ACHN (cell line): ENCODE measurements at places on chromosomes 6 and 20.

GRCh38 chr20:4956200-4956810 is 45.0 kb downstream of the SLC23A2 start:
- DNase-seq: peak; percentile 61

GRCh38 chr6:92762443-92763273 is 656.7 kb downstream of the EPHA7 start:
- DNase-seq: no peak

DNA sequence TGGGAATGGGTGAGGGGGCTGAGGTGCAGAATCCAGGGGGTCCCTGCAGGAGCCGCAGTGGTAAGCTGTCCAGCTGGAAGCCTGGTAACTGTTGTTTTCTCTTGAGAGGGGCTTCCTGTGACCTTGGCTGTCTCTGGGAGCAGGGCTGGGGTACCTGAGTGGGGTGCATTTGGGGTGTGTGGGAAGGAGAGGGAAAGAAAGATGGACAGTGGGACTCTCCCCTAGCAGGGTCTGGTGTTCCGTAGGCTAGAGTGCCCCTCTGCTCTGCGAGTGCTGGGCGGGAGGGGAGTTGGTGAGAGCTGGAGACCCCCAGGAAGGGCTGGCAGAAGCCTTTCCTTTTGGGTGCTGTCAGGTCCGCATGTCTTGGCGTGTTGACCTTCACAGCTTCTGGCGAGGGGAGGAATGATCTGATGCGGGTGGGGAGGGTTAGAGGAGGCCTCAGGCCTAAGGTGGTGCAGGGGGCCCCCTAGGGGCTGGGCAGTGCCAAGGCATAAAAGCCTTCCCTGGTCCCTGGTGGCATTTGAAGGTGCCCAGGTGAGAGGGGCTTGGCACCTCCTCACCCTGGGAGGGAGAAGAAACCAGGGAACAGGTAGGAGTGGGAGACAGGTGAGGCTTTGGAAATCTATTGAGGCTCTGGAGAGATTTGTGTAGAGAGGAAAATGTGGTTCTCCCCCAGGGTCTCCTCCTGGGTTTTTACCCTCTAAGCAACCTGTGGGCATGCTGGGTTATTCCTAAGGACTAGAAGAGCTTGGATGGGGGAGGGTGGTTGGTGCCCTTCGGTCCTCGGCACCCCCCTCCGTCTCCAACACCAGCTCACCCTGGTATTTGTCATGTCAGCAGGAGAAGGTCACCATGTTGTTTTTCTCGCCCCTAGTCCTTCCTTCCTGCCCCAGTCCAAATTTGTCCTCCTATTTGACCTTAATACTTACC is 3.3 kb downstream of the VEGFA start:
- DNase-seq: peak; percentile 63

DNA sequence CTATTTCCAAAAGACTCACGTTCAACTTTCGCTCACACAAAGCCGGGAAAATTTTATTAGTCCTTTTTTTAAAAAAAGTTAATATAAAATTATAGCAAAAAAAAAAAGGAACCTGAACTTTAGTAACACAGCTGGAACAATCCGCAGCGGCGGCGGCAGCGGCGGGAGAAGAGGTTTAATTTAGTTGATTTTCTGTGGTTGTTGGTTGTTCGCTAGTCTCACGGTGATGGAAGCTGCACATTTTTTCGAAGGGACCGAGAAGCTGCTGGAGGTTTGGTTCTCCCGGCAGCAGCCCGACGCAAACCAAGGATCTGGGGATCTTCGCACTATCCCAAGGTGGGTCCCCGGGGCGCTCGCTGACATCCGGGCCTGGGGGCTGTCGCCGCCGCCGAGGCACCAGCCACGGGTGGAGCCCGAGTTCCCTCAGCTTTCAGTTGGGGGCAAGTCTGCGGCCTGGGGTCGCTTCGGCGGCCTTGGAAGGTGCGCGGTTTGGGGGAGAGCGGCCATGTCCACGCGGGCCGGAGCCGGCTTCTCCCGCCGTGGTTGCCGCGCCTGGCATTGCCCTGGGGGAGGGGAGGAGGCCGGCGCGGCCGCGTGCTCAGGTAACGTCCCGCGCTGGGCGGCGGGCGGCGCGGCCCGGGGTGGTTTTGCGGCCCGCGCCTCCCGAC is 429 bp downstream of the AMD1 start:
- DNase-seq: peak; percentile 34

DNA sequence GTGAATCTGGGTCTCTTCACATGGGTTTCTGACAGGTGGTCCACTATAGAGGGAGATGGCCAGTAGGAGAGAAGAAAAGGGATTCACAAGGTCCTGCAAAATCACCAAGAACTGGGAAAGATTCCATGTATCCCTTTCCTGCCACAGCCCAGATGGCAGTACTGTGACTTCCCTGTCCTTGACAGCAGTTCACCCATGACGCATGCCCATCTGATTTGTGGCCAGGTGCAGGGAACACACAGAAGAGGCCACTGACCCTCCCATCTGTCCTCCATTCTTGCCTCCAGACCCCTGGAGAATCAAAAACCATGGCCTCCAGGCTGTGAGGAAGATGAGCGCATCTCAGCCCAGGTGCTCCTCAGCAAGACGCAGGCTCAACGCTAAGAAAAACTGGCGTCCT is 183.1 kb upstream of the RREB1 start:
- DNase-seq: no peak

GRCh38 chr6:46637145-46637544 is 15.5 kb downstream of the CYP39A1 start:
- no peak for DNase-seq

DNA sequence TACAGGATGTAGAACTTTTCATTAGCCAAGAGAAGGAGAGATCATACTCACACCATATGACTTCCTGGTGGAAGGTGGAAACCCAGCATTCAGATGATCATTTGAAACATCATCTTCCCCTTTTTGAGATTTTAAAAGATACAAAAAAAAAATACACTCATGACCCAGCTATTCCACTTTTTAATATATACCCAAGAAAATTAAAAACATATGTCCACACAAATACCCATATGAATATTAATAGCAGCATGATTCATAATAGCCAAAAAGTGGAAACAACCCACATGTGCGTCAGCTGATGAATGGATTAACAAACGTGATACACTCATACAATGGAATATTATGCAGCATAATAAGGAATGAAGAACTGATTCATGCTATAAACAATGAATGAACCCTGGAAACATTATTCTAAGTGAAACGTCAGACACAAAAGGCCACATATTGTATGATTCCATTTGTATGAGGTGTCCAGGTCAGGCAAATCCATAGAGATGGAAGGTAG is 130.0 kb upstream of the SGK1 start:
- no peak for DNase-seq

DNA sequence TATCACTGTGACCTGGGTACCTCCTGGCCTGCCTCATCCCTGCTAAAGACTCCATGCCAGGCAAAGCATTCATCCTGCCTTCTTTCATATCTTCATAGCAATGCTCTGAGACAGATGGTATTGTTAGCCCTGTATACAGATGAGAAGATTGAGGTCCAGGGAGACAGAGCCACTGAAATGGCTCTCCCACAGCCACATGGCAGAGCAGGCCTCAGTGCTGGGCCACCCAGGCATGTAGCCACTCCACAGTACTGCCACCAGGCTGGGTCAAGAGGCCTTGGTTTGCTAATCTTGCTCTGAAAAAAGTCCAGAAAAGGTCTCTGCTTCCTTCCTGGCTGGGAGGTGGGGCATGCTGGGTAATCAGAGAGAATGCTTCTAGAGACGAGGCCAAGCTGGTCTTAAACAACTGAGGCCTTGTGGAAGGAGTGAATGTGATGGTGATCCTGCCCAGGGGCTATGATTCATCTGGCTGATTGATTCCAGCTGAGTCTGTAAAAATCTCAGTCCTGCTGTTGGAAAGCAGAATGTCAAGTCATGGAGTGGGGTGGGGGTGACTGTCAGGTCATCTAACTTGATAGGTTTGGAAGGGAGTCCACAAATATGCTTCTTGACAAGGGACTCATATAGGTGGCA is 29.8 kb downstream of the HM13 start:
- DNase-seq: peak; percentile 39

GRCh38 chr6:45206793-45207492 is 121.2 kb upstream of the RUNX2 start:
- no peak for DNase-seq

- DNase-seq: no peak
Observed at GRCh38 chr6:1052262-1052661, 259.6 kb upstream of the FOXQ1 start.

GRCh38 chr6:80544555-80544954 is 438.1 kb downstream of the BCKDHB start:
- no peak for DNase-seq

- DNase-seq: peak; percentile 33
Observed at GRCh38 chr20:8749986-8750385, 318.9 kb upstream of the PLCB4 start.

DNA sequence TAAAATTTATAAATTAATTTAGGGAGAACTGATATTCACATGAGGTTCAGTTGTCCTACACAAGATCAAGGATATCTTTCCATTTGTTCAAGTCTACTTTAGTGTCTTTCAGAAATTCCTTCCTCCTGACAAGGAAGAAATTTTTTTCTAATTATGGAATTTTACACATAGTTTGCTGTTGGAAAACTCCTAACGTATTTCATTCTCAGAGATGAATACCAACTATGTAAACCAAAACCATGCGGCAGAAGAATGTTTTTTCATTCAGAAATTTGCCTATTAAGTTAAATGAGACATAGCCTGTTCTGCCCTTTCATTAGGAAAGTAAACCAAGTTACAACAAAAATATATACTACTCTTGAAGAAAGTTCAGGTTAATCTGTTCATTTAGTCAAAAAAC is 111.2 kb upstream of the PRDM1 start:
- DNase-seq: no peak

DNA sequence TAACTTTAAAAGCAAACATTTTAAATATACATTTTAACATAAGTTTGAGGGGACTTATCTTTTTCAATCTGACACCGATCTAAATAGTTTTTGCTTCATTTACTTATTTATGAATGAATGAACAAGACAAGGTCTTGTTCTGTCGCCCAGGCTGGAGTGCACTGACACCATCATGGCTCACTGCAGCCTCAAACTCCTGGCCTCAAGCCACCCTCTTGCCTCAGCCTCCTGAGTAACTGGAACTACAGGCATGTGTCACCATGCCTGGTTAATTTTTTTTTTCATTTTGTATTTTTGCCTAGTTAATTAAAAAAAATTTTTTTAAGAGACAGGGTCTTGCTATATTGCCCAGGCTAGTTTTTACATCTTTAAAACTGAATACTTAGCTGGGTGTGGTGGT is 25.4 kb downstream of the FBXO9 start:
- no peak for DNase-seq

GRCh38 chr20:63642527-63643247 is 10.5 kb downstream of the STMN3 start:
- no peak for DNase-seq

GRCh38 chr6:169162249-169162648 is 91.4 kb downstream of the THBS2 start:
- DNase-seq: no peak

DNA sequence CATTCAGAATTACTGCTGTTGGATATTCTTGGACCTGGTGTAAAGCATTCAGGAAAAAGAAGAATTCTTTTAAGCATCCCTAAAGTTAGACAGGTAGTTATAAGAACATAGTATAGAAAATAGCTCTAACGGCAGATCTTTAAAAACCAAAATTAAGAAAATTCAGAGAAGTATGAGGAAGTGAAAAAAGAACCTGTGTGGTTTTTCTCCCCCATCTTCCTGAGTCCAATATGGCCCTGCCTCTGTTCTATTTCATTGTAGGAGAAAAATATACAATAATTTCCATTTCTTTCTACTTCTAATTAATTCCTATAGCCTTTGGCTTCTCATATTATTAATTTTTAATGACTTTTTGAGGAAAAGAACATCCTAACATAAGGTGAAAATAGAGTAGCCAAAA is 47.1 kb downstream of the FHL5 start:
- DNase-seq: no peak

DNA sequence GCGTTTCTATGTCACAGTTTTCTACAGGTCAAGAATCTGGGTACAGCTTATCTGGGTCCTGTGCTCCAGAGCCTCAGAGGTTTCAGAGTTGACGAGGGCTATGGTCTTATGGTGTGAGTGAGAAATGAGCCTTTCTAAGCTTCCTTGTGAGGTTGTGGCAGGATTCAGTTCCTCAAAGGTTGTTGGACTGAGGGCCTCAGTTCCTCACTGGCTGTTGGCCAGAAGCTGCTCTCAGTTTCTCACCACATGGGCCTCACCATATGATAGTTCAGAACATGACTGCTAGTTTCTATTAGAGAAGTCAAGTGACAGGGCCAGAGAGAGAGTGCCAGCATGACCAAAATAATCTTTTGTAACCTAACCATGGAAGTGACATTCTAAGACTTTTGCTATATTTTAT is 96.1 kb downstream of the NUS1 start:
- DNase-seq: no peak

- no peak for DNase-seq
Observed at GRCh38 chr6:19998541-19998940, 161.4 kb downstream of the ID4 start.

DNA sequence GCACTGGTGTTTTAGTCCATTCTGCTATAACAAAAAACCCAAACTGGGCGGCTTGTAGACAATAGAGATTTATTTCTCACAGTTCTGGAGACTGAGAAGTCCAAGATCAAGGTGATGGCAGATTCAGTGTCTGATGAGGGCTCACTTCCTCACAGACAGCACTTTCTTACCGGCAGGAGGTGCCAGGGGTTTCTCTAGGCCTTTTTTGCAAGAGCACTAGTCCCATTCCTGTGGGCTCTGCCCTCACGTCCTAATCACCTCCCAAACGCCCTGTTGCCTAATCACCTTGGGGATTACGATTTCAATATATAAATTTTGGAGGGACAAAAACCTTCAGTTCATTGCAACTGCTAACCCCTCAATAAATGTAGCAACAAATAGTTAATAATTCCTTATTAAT is 140.0 kb upstream of the SGK1 start:
- no peak for DNase-seq

- no peak for DNase-seq
Observed at GRCh38 chr6:132247381-132248159, 153.7 kb downstream of the MOXD1 start.

GRCh38 chr6:108825326-108825725 is 22.9 kb upstream of the ARMC2 start:
- DNase-seq: no peak

- DNase-seq: no peak
Observed at GRCh38 chr6:1526398-1527072, 83.2 kb upstream of the FOXC1 start.

- peak; percentile 84 for DNase-seq
Observed at GRCh38 chr6:116371120-116371917, 572 bp downstream of the DSE start.

- no peak for DNase-seq
Observed at GRCh38 chr20:63148696-63149095, 67.2 kb downstream of the YTHDF1 start.
